Occipital lobe (tissue), 3 donors: ENCODE measurements at places on chromosomes 5 and 9.

GRCh38 chr5:134124289-134125038, 10.0 kb downstream of the TCF7 start:
- DNase-seq = no peak

- DNase-seq = no peak
Observed at GRCh38 chr9:7636838-7637467, 162.6 kb downstream of the DMAC1 start.

DNA sequence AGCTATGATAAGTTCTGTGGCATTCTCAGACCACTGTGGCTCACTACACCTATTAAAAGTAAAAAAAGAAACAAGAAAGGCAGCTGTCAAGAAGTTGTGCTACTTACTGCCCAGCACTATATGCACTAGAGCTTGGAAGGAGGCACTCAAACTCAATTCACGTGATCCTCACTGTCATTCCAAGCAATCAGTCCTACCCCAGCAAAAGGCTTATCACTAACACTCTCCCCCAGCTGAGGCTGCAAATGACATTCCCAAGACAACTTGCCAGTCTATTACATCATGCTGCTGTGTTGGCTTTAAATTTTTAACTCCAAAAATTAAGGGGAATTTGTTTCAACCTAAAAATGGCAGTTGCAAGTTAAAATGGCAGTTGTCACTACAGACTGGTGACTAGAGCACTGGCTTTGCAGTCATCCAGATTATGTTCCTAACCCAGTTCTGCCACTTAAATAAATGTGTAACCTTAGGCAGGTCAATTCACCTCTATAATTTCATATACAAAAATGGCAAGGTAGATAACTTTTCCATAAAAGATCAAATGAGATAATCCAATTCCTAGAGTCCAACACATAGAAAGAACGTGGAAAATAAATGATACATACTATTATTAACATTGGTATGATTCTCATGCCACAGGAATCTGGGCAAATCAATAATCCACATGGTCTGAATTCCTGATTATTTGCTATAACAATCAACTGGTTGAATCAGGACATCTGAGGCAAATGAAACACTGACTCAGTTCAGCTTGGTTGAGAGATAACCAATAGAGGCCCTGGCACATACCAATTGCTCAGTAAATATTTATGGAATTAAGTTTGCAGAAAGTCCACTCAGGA, 52.4 kb downstream of the FBXW11 start:
- no peak for DNase-seq

GRCh38 chr5:73352243-73352642, 96.3 kb downstream of the FOXD1 start:
- no peak for DNase-seq

GRCh38 chr5:171714261-171714660, 71.4 kb upstream of the SMIM23 start:
- DNase-seq = no peak

DNA sequence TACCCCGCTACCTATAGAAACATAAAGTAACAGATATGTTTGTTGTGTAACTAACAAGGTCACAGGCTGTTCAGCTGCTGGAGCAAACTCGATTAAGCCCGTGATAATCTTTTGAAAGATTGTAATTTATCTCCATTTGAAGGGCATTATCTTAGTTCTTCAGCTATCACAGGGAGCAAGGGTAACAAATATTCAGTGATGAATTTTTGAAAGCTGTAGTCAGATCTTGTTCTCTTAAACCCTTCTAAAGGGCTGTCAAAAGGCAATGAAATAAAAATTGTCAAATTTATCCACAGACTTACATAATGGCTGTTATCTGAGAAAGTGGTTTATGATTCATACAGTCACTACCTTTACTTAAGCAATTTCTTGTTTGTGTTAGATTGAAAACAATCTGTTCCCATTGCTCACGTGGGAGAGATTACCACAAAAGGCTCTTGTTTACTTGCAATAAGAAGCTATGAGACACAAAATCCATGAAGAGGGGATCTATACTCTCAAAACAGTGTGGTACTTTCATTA, 78.3 kb upstream of the ZNF608 start:
- DNase-seq = no peak

GRCh38 chr5:54672871-54673270, 155.3 kb downstream of the SNX18 start:
- no peak for DNase-seq

- no peak for DNase-seq
Observed at GRCh38 chr5:94469894-94470329, 148.5 kb downstream of the KIAA0825 start.

- DNase-seq = no peak
Observed at GRCh38 chr9:3762076-3762475, 236.3 kb upstream of the RFX3 start.

DNA sequence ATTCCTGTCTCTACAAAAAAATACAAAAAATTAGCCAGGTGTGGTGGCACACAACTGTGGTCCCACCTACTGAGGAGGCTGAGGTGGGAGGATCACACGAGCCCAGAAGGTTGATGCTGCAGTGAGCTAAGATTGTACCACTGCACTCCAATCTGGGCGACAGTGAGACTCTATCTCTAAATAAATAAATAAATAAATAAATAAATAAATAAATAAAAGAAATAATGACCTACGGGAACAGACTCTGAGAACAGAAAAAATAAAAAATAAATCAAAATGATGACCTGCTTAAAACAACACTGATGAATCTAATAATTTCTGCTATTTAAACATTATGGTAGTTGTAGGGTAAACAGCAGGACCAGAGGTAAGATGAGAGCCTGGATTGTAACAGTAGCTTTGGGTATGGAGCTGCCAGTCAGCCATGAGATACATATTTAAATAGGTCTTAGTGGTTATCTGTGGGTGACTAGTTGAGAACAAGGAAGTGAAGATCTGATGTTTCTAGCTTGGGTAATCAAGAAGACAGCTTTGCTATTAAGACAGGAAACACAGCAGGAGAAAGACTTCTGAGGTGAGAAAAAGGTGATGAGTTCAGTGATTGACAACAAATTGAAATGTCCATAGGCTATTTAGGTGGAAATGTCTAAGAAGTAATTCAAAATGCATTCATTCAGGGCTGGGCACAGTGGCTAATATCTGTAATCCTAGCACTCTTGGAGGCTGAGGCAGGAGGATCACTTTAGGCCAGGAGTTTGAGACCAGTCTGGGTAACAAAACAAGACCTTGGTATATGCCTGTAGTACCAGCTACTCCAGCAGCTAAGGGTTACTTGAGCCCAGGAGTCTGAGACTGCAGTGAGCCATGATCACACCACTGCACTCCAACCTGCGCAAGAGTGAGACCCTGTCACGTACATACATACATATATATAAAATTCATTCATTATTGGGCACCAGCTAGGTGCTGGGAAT, 11.0 kb downstream of the RNF145 start:
- DNase-seq = no peak

DNA sequence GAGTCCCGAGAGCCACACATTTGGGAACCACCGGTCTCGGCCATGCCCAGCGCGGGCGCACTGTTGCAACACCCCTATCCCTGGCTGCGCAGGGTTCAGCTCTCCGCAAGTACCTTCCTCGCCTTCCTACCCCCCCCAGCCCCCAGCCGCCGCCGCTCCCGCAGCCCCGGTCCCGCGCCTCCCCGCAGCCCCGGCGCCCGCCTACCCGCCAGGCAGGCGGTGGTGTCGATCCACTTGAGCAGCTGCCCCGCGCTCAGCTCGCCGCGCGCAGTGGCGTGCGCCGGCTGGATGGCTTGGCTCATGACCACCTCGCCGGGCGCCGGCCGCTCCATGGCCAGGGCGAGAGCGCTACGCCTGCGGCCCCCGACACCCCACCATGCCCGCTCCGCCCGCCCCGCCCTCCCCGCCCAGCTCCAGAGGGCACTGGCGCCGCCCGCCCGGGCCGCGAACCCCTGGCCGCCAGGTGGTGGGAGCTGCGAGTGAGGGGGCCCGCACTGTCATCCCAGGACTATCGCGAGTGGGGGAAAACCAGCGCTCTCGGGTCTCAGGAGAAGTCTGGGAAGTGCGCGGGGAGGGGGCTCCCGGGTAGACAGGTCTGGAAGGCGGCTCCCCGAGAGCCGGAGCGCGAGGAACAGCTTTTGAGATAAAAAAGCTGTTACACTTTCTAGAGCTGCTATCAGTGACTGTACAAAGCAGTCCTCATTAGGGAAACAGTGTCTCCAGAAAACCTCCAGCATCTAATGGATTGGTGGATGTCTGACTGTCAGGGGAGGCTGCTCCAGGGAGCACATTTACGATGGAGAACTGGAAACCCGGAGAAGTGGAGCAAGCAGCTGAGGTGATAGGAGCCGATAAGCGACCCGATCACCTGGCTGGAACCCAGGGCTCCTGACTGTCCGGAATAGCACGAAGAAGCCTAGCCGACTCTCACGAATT, at the start of gene ACOT12:
Gene ACOT12 (minus strand): TSS at position 352 of the 936 bp plus-strand sequence. CDS start 20 bp downstream, at position 332.
- DNase-seq = no peak

DNA sequence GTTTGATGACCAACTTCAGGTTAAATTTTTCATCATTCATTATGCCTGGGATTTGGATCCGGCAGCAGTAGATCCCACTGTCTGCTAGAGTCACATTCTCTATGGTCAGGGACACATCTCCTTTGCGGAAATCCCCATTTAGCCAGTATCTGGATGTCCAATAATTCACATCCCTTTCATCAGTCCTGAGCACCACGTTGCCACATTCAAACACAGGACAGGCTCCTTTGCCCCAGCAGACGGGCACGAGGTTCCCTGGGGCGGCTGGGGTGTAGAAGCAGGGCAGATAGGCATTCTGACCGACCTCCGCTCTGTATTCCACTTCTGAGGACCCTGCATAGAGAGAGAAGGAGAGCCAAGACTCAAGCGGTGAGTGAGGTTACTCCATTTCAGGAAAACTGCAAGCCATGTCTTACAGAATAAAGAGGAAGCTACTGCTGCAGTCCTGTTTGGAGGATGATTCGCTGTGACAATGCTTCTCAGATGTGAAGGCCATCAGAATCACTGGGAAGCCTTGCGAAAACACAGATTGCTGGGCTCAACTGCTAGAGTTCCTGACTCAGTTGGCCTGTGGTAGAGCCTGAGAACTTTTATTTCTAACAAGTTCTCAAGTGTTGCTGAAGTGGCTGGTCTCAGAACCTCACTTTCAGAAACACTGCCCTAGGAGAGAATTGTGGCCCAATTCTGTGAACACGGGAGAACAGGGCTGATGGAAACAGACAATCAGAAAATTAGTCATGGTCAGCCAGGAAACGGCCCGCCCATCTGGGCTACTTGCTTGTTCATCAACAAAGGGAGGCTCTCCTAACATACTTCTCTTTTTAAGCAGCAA, 2.0 kb downstream of the HAVCR2 start:
- no peak for DNase-seq

DNA sequence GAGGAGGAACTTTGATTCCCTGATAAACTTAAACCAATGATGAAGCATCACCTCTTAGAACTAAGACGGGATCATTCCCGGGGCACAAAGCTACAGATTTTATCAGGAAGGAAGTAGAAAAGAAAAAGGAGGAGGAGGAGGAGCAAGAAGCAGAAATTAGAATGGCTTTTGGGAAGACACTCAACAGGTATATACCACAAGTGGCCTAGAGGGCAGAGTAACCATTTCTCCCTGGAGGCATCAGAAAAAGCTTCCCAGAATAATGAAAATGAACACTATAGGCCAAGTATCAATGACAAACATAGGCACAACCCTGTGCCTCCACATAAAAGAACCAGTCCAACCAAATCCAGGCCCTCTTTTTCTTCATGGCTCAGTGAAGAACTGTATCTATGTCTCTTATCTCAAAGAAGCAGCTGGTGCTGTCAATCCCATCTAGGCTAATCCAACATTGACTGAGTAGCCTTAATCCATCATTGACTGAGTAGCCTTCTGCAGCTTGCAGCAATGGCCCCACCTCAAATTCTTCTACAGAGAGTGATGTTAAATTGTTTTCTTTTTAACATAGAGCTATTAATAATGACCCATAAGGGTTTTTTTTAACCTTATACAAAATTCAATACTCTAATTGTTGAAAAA, 178.8 kb upstream of the KIF2A start:
- DNase-seq = no peak
